Fibroblast of the aortic adventitia (primary cell): ENCODE measurements at places on chromosomes 2 and 18.

DNA sequence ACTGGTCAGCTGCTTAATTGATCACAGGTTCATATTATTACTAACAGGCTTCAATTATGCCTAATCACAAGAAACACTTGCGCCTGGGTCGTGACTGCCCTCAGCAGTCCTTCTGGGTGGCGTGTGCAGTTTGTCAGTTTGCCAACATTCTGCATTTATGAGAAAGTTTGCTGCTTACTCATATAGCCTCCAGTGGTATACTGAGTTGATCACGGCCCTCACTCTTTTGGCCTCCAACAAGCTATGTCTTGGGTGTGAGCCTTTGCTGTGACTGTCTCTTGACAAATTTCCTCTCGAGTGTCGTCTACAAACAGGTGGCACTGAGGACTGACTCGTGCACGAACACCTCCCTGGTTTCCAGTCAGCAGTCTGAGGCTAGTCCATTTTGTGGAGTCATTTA, 27.3 kb downstream of the DCDC2C start:
- DNase-seq: no peak

- DNase-seq: no peak
Observed at GRCh38 chr2:183521911-183522310, 397.7 kb downstream of the NUP35 start.

DNA sequence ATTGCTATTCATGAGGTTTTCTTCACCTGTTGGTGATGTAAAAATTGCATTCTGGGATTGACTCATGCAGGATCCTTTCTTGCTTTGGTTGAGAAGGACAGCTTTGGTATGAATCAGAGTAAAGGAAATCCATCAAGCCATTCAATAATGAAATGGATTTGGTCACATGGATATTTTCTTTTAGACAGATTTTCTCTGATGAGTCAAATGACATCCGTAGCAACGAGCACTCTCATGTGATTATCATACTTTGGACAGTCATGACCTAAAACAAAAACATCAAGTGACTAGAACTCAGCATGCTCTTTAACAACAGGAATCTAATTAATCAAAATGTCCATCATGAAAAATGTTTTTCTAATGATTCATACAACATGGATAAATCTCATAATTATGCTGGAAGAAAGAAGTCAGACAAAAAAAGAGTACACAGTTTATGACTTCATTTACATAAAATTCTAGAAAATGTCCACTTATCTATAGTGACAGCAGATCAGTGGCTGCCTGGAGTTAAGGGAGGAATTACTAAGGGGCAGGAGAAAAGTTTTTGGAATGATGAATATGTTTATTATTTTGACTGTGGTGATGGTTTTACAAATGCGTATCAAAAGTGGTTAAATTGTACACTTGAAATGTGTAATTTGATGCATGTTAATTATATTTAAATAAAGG, 30.7 kb downstream of the TRAK2 start:
- DNase-seq: peak; percentile 49

DNA sequence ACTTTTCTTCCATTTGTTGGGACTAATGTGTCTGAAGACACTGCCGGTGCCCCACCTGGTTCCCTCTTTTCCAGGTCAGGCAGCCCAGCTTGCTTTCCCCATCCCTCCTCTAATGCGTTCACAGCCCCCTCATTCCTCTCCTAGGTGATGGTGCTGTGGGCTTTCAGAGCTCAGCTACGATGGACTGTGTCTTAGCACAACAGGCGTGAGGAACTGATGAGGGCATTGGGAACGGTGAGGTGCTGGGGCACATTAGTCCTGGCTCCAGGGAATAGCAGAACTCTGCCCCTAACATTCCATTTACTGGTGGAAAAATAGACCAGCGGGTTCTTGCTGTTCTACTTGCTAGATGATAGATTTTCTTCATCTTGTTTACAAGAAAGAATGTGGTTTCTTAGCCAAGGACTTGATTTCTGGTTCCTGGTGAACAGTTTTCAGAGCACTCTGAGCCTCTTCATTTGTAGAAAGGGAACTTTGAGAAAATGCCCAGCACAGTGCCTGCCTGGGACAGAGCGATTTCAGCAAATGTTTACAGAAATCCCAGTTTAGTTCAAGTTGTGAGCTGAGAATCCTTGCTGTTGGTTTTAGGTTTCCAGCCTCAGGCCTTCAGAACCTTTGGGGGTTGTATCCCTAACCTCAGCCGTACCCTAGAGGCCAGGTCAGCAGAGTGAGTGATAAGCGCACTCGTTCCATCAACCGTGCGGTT, 42.5 kb downstream of the LDLRAD4 start:
- no peak for DNase-seq

DNA sequence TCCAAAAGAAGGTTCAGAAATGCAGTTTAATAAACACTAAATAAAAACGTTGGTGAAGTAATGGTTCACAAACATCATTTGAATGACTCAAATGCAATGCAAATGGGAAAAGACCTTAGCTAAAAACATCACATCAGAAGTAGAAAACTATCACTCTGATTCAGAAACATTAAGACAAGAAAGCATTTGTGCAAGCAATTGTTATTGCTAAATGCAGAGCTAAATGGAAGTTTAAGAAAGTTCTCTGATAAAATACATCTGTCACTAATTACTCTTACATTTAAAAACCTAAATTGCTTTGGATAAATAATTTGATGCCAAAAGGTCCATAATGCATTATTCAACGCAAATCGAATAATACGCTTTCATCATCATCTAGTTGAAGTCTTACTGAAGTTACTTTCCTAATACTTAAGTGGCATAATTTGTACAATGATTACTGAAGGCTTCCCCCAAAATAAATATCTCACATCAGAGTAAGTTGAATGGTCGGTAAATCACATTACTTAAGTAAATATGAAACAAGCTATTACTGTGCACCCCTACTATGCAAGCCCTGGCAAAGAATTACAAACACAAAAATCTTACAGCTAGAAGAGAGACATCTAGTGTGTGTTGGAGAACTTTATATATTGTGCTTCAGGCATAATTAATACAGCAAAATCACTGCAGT, 105.7 kb upstream of the KCTD1 start:
- no peak for DNase-seq

DNA sequence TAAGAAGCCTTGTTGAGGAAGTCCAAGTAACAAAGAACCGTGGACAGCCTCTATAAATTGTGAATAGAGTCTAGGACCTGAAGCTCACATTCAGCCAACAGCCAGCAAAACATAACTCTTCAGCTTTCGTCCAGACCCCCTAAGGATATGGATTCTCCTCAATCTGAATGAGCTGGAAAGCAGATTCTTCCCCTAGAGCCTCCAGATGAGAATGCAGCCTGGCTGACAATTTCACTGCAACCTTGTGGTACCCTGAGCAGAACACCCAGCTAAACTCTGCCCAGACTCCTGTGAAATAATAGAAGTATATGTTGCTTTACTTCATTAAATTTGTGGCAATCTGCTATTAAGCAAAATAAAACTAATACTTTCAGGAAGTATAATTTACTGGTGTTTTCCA, 483.5 kb upstream of the SLC8A1 start:
- DNase-seq: no peak

- no peak for DNase-seq
Observed at GRCh38 chr18:39230086-39230803, 1664.6 kb upstream of the CELF4 start.

- peak; percentile 82 for DNase-seq
Observed at GRCh38 chr2:157747695-157748370, 119.2 kb upstream of the ACVR1C start.

GRCh38 chr2:164747783-164748433, 93.7 kb downstream of the COBLL1 start:
- no peak for DNase-seq

DNA sequence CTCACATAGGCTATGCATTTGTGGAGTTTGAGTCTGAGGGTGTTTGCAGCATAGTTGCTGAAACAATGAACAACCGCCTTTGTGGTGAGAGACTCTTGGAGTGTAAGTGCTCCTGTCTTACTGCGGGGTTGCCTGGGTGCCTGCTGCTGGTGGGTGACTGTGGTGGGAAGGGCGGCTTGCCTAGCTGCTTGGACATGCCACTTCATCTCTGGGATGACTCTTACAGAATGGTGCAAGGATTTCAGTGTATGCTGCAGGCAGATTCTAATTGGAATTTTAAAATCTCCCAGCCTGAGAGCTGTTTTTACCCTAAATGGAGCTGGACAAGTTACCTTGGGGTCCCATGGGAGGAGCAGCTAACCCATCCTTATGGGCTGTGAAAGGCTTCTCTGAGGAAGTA, 50.1 kb downstream of the CYP27C1 start:
- no peak for DNase-seq

GRCh38 chr2:12317814-12318426, 398.8 kb upstream of the TRIB2 start:
- peak; percentile 85 for DNase-seq

DNA sequence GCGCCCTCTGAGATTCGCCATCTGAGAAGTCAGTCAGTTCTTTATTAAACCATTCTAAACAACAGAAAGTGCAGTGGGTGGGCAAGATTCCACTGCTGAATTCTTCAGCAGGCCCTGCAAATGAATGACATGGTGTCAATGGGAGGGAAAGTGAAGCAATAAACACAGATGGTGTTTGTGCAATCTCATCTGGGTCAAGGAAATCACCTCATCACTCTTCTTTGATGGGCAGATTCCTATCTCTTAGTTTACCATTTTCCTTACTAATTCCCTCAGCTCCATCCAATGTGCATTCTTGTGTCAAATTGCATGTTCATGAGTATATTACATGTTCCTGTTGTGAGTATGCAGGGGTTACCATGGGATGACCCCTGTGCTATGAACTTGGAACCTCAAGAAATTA, 100.7 kb upstream of the CYP1B1 start:
- peak; percentile 54 for DNase-seq

- peak; percentile 31 for DNase-seq
Observed at GRCh38 chr2:213247566-213247965, 36.7 kb upstream of the SPAG16 start.

- peak; percentile 83 for DNase-seq
Observed at GRCh38 chr2:223923976-223924375, 21.2 kb downstream of the WDFY1 start.

GRCh38 chr2:109533823-109534222, 79.9 kb downstream of the SEPTIN10 start:
- DNase-seq: no peak

DNA sequence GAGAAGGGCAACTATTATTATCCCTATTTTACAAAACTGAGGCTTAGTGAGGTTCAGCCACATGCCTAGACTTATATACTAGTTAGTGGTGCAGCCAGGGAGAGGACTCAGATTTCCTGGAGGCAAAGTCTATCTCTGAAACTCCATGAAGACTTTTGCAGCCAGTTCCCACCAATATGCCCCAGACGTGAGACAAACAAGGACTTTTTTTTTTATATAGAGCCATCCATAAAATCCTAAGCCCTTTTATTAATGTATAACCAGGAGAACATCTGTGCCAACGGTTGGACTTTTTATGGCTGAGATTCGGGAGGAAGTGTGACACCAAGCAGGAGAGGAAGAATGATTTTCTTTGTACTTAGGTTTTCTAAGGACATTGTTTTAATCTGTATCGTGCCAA, 29.9 kb downstream of the LIPG start:
- no peak for DNase-seq

GRCh38 chr2:69935011-69935410, 20.1 kb downstream of the MXD1 start:
- no peak for DNase-seq

- DNase-seq: no peak
Observed at GRCh38 chr18:59072727-59073421, 66.8 kb upstream of the SEC11C start.

GRCh38 chr2:39216346-39217191, 27.2 kb downstream of the CDKL4 start:
- no peak for DNase-seq

DNA sequence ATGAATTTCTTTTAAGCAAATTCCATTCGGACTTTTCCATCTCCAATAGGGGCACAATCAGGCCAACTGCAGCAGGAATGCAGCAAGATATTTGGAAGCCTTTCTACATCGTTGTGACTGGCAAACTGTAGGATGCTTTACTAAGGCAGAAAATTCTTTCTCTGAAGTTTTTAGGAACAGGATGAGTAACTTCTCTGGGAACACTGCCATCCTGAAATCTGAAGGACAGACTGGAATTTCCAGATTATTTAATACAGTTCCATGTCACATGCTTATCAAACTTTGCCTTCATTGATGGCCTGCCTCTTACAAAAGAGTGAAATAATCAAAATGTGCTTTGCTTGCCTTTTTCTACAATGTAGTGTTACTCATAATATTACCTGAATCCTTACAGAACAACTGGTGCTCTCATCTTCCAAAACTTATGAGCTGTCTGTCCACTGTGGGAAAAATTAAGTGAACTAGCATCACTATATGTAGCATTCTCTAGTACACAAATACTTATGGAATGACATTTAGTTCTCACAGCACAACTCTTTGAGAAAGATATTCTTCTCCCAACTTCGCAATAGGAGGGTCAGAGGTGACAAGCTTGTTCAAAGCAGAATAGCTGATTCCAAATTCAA, 32.0 kb upstream of the MAP2 start:
- DNase-seq: peak; percentile 77

GRCh38 chr2:3040496-3041140, 337.0 kb downstream of the EIPR1 start:
- DNase-seq: no peak

- DNase-seq: peak; percentile 99
Observed at GRCh38 chr2:234823877-234824376, 127.9 kb upstream of the SH3BP4 start.

DNA sequence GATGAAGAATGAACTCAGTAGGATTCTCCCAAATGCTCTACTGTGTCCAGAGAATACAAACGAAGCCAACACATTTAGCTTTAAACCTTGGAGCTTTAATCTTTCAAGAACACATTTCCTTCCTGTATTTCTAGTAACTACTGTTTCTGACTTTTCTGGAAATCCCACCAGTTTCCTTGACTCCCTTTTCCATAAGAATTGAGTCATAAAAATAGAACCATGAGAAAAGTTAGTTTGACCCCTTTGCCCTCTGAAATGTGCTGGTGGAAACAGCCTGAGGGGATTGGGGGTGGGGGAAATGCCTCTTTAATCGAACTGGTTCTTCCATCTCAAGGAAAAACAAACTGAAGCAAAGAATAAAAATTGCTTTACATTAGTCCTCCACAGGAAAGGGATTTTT, 123.9 kb downstream of the TMEM17 start:
- DNase-seq: no peak

DNA sequence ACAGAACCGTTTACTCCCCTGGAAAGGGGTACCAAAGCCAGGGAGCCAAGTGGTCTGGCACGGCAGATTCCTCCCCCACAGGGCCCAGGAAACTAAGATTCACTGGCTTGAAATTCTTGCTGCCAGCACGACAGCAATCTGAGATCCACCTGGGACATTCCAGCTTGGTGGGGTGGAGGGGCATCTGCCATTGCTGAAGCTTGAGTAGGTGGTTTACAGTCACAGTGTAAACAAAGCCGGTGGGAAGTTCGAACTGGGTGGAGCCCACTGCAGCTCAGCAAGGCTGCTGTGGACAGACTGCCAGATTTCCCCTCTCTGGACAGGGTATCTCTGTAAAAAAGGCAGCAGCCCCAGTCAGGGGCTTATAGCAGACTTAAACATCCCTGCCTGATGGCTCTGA, 901.7 kb upstream of the LRRTM1 start:
- no peak for DNase-seq

- peak; percentile 32 for DNase-seq
Observed at GRCh38 chr2:69634196-69634821, 9.2 kb downstream of the AAK1 start.
